ENCODE measurements at places on chromosomes 4 and X.
A peak's percentile ranks its signal among the peaks of the same experiment; 100 is the strongest.

DNA sequence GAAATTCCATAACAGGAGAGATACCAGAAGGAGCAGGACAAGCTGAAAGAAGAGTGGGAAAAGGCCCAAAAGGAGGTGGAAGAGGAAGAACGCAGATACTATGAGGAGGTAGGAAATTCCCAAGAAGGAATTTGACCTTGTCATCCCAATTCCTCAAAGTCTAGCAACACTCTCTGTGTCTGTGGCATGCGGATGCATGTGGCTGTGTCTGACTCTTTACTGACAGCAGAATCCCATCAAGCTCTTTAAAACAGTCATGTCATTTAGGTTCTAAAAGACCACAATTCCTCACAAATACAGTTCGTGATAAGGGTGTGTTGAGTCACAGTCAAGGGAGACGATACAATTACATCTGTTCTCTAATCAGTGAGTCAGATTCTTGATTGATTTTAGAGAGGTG lies 68.5 kb downstream of the PHOX2B start:
- no peak for DNase-seq

DNA sequence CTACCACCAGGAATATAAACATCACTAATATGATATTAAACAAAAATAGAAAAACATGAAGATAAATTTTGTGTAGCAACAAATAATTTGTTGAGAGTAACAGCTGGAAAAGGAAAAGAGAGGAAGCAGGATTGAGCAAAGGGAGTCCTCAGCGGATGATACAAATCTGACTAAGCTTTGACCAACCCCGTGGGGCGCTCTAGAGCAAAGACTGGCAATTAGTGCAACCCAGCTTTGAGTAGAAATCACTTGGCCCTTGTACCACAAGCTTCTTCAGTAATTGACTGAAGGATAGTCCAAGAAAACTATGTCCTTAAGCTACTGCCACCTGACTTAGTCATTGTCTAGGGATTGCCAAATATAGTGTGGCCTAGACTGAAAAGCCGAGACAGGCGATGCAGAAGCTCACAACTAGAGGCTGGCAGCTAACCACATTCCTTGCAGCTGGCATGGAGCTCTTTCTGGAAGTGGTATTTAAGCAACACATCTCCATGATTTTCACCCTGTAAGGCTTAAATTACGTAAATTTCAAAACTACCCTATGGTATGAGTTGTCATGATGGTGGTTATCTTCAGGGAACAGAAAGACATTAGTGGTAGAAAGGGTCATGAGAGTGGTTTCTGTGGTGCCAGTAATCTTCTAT lies 396.0 kb downstream of the PDGFC start:
- no peak for DNase-seq

GRCh38 chr4:82381661-82382296 lies 8.0 kb upstream of the HNRNPD start:
- no peak for DNase-seq

DNA sequence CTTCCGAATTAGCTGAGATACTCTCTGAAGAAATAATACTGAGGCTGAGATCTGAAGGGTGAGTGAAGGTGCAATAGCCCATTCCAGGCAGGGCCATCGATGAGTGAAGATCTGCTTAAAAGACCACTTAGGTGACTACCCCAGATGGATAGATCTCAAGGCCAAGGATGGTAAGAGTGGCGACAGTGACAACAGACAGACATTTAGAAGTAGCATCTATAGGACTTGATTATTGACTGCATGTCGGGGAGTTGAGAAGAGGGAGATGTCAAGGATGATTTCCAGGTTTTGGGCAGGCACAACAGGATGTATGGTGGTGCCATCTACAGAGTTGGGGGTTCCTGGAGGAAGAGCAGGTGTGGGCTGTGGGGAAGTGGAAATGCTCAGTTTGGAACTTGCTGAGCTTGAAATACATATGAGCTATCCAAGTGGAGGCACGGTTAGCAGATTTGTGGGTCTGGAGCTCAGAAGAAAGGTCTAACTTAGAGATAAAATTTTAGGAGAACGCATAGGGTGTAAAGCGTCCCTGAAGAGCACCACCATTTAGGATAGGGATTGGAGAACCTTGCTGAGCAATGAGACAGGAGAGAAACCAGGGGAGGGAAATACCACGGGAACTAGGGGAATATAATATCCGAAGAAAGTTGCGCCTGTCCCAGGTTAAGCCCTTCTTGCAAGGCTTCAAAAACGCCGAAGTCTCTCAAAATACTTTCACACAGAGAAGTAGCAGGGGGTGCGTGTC lies 688 bp downstream of the UFSP2 start:
- peak; percentile 39 for DNase-seq

DNA sequence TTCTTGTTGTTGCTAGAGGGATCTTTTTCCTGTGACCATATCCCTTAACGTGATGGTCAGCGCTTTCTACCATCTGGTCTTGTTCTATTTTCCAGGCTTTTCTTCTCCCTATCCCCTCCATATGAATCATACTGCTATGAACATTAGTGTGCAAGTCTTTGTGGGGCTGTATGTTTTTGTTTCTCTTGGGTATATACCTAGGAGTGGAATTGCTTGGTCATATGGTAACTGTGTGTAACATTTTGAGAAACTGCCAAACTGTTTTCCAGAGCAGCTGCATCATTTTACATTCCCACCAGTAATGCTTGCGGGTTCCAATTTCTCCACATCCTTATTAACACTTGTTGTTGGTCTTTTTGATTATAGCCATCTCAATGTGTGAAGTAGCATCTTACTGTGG lies 121.4 kb downstream of the SPRY1 start:
- DNase-seq = no peak

DNA sequence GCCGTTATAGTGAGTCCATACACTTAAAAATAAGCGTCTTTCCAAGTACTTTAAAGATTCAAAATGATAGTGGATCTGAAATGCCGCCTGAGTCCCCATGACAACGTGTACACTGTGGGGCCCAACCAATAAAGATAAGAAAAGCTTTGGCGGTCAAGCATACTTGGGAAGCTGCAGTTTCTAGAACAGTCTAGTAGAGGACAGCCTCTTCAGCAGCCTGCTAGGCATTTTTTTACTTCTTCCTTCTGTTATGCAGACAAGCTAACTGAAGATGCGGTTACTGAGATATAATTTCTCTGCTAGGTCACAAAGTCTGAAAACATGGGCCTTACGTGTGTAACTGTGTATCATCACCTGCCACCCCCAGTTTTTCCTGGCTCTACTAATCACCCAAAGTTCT lies 402 bp upstream of the UPRT start:
- DNase-seq = no peak

DNA sequence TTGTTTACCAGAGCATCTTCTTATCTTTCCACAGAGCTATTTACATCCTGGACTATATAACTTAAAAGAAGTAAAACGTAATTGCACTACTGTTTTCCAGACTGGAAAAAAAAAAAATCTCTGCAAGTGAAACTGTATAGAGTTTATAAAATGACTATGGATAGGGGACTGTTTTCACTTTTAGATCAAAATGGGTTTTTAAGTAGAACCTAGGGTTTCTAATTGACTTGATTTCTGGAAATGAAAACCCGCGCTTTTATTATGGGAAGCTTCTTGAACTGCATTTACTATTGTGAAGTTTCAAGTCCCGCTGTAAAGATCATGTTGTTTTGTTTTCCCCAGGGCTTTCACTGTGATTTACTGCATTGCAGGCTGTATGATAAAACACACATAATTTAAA lies 162.7 kb downstream of the STIM2 start:
- no peak for DNase-seq

GRCh38 chr4:175703956-175704600 lies 108.0 kb downstream of the GPM6A start:
- DNase-seq = no peak

GRCh38 chrX:68915778-68916177 lies 87.0 kb downstream of the EFNB1 start:
- no peak for DNase-seq

DNA sequence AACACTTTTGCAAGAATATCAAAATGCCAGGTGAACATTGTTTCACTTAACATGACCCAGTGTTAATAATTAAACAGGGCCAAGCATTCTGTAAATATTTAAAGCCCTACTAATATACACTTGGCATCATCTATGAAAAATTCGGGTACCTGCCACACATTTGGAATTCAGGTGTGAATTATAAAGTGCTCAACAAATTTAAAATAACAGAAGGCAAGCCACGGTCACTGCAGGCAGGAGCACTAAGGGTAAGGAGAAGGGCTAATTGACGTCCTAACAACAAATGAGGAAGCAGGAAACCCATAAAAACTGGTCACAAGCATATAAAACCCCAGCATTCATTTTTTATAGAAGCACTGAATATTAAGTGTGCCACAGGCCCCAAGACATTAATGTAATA lies 43.8 kb upstream of the CPEB2 start:
- DNase-seq = no peak

- no peak for DNase-seq
These were observed 164.8 kb upstream of the EMCN start for GRCh38 chr4:100682477-100683218.

DNA sequence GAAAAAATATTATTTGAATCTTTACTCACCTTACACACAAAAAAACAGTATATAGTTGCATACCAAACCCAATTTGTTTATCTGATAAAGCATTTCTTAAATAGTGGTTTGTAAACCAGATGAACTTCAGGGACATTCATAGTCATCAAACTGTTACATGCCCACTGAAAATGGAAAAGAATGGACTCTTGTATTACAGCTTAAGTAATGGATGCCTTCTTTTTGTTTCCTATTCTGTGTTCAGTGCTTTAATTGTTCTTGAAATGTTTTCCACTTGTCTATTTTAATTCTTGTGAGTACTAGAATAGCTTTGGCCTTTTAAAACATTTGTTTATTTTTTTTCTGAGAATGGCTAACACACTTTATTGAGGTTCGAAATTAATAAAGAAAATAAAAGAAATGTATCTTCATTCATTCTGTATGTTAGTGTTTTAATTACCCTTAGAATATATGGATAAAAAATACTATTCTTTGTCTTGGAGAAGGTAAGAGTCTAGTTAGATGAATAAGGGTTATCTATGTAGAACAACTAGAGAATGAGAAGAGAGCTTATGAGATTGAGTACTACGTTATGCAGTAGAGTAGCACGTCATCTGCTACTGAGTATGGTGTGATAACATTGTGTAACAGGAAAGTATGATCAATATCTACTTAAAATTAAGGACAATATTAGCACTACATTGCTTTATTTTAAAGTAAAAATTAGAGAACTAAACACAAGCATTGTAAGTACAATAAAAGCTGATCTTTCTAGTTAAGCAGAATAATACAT lies 9.9 kb downstream of the CPEB2 start:
- DNase-seq = no peak

Measured in left renal cortex interstitium (tissue), 4 donors.